Effector memory CD4-positive, alpha-beta T cell (primary cell): ENCODE measurements at places on chromosomes 2 and 18.

- H3K36me3 ChIP-seq, result no peaks in the 10 kb centered on the region
- H3K4me3 ChIP-seq, result no peak overlapping the region
- no peaks in the 10 kb centered on the region for H3K27me3 ChIP-seq
- H3K27ac ChIP-seq, result no peak overlapping the region
These were observed 842.6 kb upstream of the ACVR2A start for GRCh38 chr2:147002256-147002655.

DNA sequence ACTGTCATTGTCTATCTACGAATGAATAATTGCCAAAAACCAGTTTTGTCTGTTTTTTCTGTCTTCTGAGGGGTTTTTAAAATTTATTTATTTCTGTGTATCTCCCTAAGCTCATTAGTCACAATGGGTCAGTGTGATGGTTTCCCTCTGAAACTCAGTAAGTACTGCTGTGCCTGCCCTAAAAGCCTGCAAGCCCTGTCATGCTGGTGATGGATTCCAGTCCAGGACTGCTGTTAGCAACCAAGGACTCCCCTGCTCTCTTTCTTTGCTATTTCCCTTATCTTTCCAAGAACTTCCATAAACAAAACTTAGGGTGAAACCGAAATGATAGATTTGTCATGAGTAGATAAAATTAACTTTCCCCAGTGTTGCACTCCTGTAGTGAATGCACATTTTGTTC lies 11.8 kb upstream of the DSG2 start:
- H3K4me1 ChIP-seq, result no peaks in the 10 kb centered on the region
- no peaks in the 10 kb centered on the region for H3K27me3 ChIP-seq
- no peaks in the 10 kb centered on the region for H3K36me3 ChIP-seq

- no peak for DNase-seq
- H3K36me3 ChIP-seq, result no peaks in the 10 kb centered on the region
- no peaks in the 10 kb centered on the region for H3K27me3 ChIP-seq
- H3K4me1 ChIP-seq, result no peaks in the 10 kb centered on the region
These were observed 86.4 kb upstream of the MAP4K3 start for GRCh38 chr2:39523308-39524044.

GRCh38 chr18:79600141-79600540 lies 79.5 kb upstream of the CTDP1 start:
- no peaks in the 10 kb centered on the region for H3K27me3 ChIP-seq
- H3K27ac ChIP-seq, result no peak overlapping the region
- no peak overlapping the region for H3K4me3 ChIP-seq
- no peaks in the 10 kb centered on the region for H3K4me1 ChIP-seq
- H3K36me3 ChIP-seq, result no peaks in the 10 kb centered on the region

GRCh38 chr2:116444256-116444872 lies 1370.1 kb upstream of the DDX18 start:
- H3K4me1 ChIP-seq, result no peaks in the 10 kb centered on the region
- DNase-seq, result no peak
- H3K4me3 ChIP-seq, result no peak overlapping the region
- no peaks in the 10 kb centered on the region for H3K27me3 ChIP-seq
- no peak overlapping the region for H3K27ac ChIP-seq

DNA sequence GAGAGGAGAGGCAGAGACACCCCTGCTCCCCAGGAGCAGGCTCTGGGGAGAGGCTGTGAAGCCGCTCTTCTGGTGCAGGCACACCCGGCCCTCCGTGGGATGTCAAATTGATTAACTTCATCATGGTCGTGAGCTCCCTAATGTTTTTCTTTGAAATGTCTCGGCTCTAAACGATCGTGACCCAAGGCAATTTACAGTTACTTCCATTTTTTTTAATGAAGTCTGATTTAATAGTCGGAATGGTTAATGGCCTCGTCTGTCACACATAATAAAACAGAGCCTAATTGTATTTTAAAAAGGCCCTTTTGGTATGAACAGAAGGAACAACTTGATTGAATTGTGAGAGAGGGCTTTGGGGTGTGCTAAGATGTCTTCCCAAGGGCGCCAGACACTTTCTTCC lies 130.2 kb downstream of the SMAD2 start:
- H3K4me3 ChIP-seq, result no peak overlapping the region
- H3K27ac ChIP-seq, result no peak overlapping the region
- no peaks in the 10 kb centered on the region for H3K36me3 ChIP-seq
- H3K27me3 ChIP-seq, result no peaks in the 10 kb centered on the region
- no peak for DNase-seq

DNA sequence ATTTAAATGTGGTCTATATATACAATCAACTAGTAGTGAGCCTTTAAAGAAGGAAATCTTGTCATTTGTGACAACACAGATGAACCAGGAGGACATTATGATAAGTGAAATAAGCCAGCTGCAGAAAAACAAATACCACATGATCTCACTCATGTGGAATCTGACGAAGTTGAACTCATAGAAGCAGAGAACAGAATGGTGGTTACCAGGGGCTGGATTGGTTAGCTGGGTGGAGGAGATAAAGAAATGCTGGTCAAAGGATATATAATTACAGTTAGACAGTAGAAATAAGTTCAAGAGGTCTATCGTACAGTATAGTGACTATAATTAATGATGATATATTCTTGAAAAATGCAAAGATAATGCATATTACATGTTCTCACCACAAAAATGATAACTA lies 267.9 kb downstream of the FBXO15 start:
- no peaks in the 10 kb centered on the region for H3K4me1 ChIP-seq
- no peaks in the 10 kb centered on the region for H3K36me3 ChIP-seq
- no peaks in the 10 kb centered on the region for H3K27me3 ChIP-seq
- no peak overlapping the region for H3K27ac ChIP-seq

- no peaks in the 10 kb centered on the region for H3K36me3 ChIP-seq
- no peak overlapping the region for H3K27ac ChIP-seq
- no peak for DNase-seq
These were observed 373.6 kb downstream of the MBD2 start for GRCh38 chr18:53850902-53851301.

- DNase-seq, result no peak
- H3K27me3 ChIP-seq, result no peaks in the 10 kb centered on the region
- no peak overlapping the region for H3K4me3 ChIP-seq
- H3K27ac ChIP-seq, result no peak overlapping the region
- no peaks in the 10 kb centered on the region for H3K4me1 ChIP-seq
- no peaks in the 10 kb centered on the region for H3K36me3 ChIP-seq
These were observed 11.4 kb downstream of the KLHL41 start for GRCh38 chr2:169520896-169521295.

- no peaks in the 10 kb centered on the region for H3K4me1 ChIP-seq
- H3K27ac ChIP-seq, result no peak overlapping the region
- no peak overlapping the region for H3K4me3 ChIP-seq
- no peaks in the 10 kb centered on the region for H3K36me3 ChIP-seq
These were observed 63.2 kb upstream of the IGFBP5 start for GRCh38 chr2:216758256-216759155.

DNA sequence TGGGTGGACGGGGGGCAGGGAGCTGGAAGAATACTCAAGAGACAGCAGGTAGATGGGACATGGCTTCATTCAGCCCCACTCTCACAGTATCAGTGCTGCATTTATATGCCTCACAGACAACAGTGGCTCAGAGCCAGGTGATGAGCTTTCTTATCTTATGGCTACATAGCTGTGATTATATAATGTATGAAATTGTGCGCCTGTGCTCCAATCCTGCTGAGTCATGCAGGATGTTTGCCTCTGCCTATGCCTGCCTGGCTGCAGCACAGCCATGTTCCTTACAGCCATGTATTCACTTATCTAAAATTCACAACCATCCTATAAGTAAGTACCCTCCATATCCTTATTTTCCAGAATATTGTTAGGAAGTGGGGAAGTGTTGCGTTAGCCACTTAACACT lies 37.7 kb upstream of the RNF103 start:
- no peaks in the 10 kb centered on the region for H3K4me1 ChIP-seq
- no peaks in the 10 kb centered on the region for H3K36me3 ChIP-seq
- no peak overlapping the region for H3K27ac ChIP-seq
- H3K4me3 ChIP-seq, result no peak overlapping the region

DNA sequence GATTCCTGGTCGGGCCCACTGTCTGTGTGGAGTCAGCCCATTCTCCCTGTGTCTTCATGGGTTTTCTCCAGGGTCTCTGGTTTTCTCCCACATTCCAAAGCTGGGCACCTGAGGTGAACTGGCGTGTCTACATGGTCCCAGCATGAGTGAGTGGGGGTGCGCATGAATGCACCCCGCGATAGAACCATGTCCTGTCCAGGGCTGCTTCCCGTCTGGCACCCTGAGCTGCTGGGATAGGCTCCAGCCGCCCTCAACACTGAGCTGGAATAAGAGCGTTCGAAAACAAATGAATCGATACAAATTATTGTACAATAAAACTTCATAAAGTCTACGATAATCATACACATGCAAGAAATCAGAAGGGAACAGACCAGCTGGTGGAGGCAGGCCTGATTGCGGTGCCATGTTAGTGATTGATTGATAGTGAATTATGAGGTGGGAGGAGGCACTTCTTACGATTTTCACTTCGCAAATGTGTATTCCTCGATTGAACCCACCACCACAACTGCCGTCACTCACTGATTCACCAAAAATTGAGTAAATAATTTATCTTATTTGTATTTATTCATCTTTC lies 186.6 kb downstream of the MGAT5 start:
- H3K4me1 ChIP-seq, result no peaks in the 10 kb centered on the region
- H3K27ac ChIP-seq, result no peak overlapping the region
- no peaks in the 10 kb centered on the region for H3K27me3 ChIP-seq
- no peak for DNase-seq
- peaks cover 30% of the 10 kb centered on the region for H3K36me3 ChIP-seq

GRCh38 chr2:191881982-191882816 lies 35.3 kb upstream of the CAVIN2 start:
- no peaks in the 10 kb centered on the region for H3K36me3 ChIP-seq
- H3K27ac ChIP-seq, result no peak overlapping the region
- no peak for DNase-seq
- no peaks in the 10 kb centered on the region for H3K4me1 ChIP-seq
- no peak overlapping the region for H3K4me3 ChIP-seq

DNA sequence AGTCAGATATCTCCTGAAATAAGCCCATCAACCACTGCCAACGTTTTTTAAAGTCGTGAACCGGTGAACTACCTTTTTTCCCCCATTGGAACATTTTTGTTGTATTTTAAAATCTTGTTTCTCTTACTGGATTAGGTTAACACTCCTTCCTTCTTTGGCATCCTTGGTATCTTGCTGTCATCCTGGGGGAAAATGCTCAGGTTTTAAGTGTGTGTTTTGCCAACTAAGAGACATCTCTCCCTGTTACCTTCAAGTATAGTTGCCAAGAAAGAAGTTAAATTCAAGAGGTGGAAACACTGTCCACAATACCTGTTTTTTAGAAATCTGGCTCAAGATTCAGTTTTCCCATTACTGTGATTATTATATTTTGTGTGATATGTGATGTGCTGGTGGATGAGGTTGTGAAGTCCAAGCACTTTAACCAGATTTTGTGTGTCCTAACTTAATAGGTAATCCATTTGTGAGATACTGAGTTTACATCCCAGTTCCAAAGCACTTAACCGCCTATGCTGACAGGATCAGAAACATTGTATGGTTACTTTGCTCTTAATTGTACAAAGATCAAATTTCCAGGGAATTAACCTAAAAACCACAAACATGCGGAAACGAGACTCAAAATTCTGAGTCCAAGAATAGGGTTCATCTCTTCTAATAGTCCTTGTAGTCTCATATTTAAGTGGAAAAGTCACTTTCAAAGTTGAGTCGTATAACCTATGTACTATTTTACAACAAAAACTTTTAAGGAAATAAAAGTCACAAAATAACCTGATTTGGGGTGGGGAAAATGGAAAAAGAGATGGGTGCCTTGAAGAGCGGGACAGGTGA lies 1.3 kb upstream of the SP3 start:
- H3K36me3 ChIP-seq, result no peaks in the 10 kb centered on the region
- DNase-seq, result no peak
- peak overlapping the region; percentile 97 for H3K4me3 ChIP-seq
- H3K4me1 ChIP-seq, result peaks cover 6% of the 10 kb centered on the region
- H3K27me3 ChIP-seq, result no peaks in the 10 kb centered on the region
- peak overlapping the region; percentile 97 for H3K27ac ChIP-seq

DNA sequence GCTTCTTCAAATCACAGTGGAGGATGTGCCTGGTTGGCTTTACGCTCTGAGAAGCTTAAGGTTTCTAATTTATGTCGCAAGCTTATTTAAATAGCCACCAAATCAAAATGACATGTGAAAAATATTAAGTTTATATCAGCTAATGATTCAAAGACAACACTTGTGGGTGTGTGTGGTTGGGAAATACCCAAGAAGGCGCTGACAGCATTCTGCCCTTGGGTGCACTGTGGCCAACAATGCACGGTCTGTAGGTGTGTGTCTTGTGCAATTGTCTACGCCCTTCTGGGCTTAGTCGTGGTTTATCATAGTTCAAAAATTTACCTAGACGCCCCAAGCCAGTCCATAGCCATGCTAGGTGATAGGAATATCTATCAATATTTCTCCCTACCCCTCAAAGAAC lies 60.9 kb downstream of the KCTD1 start:
- no peak for DNase-seq
- H3K4me1 ChIP-seq, result no peaks in the 10 kb centered on the region
- no peaks in the 10 kb centered on the region for H3K27me3 ChIP-seq
- no peak overlapping the region for H3K4me3 ChIP-seq
- no peaks in the 10 kb centered on the region for H3K36me3 ChIP-seq
- no peak overlapping the region for H3K27ac ChIP-seq

GRCh38 chr2:146734042-146734820 lies 1110.6 kb upstream of the ACVR2A start:
- H3K4me3 ChIP-seq, result no peak overlapping the region
- DNase-seq, result no peak
- no peaks in the 10 kb centered on the region for H3K36me3 ChIP-seq

GRCh38 chr2:44358503-44358902 lies 2.8 kb downstream of the PREPL start:
- H3K4me3 ChIP-seq, result no peak overlapping the region
- H3K4me1 ChIP-seq, result peaks cover 19% of the 10 kb centered on the region
- no peak overlapping the region for H3K27ac ChIP-seq
- no peaks in the 10 kb centered on the region for H3K36me3 ChIP-seq
- DNase-seq, result peak; percentile 2

- H3K36me3 ChIP-seq, result no peaks in the 10 kb centered on the region
- DNase-seq, result no peak
- no peak overlapping the region for H3K27ac ChIP-seq
- no peak overlapping the region for H3K4me3 ChIP-seq
- peaks cover 12% of the 10 kb centered on the region for H3K4me1 ChIP-seq
- H3K27me3 ChIP-seq, result no peaks in the 10 kb centered on the region
These were observed 3.1 kb upstream of the SEH1L start for GRCh38 chr18:12944709-12945108.

- H3K27ac ChIP-seq, result no peak overlapping the region
- H3K4me1 ChIP-seq, result no peaks in the 10 kb centered on the region
- H3K36me3 ChIP-seq, result no peaks in the 10 kb centered on the region
- no peak for DNase-seq
These were observed 372.5 kb downstream of the RBM43 start for GRCh38 chr2:150889141-150889540.

GRCh38 chr18:9974279-9974915 lies 60.6 kb downstream of the VAPA start:
- H3K27ac ChIP-seq, result no peak overlapping the region
- H3K4me1 ChIP-seq, result no peaks in the 10 kb centered on the region
- H3K36me3 ChIP-seq, result no peaks in the 10 kb centered on the region
- H3K27me3 ChIP-seq, result peaks cover 12% of the 10 kb centered on the region
- DNase-seq, result no peak
